Inflammatory macrophage treated with lipopolysaccharide for 1 hour (primary cell): ENCODE measurements at places on chromosomes 12 and 14.

GRCh38 chr12:70643939-70644338, 6.7 kb upstream of the PTPRB start:
- DNase-seq = no peak

DNA sequence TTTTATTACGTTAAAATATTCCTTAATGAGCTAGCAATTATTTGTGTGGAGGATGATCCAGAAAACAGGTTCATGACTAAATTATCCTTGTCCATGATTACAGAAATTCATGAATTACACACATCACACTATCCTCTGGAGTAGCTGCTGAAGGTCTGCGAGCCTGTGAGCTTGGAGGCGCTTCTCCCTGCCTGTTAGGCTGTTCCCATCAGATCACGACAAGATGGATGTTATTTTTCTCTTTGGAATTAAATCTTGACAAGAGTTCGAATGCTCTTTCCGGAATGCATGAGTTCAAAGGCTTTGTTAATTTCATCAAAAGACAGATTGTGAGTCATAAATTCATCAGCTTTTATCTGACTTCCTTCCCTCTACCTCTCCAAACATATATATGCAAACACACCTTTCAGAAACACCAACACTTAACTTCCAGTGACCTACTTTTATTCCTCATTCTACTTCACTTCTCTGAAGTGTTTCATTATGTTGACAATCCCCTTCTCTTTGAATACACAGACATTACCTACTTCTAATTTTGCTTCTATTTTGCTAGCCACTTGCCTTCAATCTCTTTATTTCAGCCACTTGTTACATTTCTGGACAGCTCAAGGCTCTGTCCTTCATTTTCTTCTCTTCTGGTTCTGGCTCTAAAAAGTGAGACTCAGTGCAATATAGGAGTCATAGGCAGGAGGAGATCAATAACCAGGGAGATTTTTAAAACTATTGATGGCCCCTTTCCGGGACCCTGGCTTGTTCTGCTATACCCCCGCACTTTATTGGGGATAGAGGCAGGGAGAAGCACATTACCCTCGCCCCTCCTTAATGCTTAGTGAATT, 274.6 kb downstream of the BTG1 start:
- no peak for DNase-seq

GRCh38 chr12:8913702-8914032, 642 bp upstream of the PHC1 start:
- no peak for DNase-seq

DNA sequence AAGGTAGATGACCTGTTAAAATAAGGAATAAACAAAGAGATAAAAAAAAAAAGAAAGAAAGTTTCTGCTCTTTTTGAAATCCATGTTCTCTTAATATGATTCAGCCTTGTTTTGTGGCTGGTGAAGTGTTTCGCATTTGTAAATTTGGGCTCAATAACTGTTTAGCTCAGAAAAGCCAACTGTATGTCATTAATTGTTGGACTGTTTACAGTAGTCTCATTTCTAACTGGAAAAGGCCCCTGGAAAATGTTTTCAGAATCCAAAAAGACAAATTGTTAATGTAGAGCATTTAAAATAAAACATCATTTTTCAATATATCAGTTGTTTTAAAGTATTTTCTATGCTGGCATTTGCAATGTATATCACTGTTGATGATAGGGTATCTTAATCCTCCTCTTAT, 47.4 kb upstream of the DYRK2 start:
- DNase-seq = no peak

DNA sequence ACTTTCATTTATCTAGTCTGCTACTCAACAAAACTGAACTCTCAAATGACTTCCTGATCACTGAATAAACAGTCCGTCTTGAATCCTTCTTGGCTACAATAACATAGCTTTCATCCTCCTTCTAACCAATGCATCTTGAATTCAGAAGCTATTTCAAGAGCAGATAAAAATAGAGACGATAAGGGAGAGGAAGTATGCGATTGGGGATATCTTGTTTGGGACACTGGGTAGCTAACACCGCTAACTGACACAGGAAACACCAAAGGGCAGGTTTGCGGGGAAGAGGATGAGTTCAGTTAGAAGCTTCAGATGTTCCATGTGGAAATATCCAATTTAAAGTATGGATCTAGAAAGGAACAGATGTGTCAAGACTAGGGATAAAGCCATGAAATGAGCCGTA, 102.5 kb downstream of the SLC41A2 start:
- DNase-seq = no peak

DNA sequence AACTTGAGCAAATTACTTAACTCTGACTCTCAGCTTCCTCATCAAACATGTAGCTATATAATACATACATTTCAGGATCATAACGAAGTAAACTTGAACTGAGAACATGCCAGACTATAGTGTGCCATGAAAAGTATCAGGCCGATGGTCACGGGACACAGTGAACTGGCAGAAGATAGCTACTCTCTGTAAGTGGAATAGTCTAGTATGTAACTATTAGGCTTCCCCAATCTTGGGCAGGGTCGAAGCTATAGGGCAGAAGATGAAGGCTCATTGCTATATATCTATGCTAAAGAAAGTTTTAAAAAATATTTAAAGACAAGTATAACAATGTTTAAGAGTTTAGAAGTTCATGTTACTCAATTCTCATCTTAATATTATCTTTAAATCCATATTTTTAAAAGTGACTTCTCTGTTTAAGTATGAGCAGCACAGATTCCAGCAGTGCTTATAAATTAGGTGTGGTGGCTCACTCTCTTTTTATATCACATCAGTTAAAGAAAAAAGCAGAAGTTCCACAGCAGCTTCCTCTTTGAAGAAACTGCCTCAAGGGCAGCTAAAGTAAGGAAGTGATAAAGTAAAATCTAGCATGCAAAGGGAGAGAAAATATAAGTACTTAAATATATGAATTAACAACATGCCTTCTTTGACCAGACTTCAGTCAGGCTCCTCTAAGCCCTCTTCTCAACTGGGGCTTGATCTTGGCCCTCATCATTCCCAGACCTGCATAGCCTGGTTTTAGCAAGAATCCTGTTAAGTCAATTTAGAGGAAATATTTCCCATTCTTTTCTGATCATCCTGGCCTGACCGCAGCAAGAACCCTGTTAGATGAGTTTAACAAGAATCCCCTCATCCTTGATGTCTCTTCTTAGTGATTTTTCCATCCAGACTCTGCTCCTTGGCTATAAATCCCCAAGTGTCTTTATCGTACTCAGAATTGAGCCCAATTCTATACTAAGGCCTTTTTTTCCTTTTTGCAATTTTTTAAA, 8.4 kb upstream of the GLIPR1 start:
- peak; percentile 78 for DNase-seq

DNA sequence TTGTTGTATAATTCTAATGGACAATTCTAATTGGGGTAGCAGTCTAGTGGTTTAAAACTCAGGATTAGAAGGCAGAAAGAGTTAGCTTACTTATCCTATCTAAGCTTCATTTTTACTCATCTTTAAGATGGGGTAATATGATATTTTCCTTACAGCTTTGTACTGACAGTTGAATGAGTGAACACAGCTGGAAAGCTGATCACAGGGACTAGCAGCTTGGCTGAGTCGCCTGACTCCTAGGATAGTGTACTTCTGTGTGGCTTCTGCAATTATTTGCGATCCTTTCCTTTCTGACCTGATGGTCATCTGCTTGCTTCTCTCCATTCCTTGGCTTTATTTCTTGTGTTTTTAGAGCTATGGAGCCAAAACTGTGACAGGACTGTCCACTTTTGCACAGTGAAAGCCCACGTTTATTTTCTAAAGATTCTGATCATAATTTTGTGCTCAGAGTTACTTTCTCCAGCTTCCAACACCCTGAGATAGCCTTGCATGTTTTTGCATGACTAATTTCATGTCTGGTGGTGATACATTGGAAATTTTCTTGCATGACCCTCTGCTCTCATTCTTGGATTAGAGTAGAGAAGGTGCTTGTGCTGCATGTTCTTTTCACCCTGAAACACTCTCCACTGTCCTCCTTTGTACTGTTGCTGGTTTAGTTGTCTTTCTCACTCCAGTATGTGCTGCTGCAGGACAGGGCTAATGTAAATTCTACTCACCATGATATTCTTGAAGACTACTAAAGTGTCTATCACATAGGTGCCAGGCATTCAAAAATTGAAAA, 377.0 kb upstream of the ATP2B1 start:
- no peak for DNase-seq

- peak; percentile 15 for DNase-seq
Observed at GRCh38 chr12:111842556-111843396, 748 bp downstream of the MAPKAPK5 start.

DNA sequence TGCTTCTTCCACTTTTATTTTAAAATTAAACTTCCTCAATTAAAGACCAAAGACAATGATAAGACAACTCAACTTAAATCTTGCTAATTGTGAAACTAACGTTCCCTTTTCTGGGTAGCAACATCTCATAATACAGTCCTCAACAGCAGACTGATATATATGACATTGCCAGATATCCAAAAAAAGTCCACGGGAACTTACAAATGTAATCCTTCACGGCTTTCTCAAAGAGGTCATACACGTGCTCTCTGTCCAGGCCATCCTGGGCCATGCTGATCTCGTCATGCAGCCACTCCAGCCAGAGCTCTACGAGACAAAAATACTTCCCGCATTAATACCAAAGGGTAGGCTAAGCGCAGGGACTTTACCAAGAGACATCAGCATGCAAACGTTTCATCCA, 13.3 kb downstream of the SART3 start:
- DNase-seq = peak; percentile 61

- no peak for DNase-seq
Observed at GRCh38 chr14:76509311-76509710, 133.4 kb downstream of the ESRRB start.

DNA sequence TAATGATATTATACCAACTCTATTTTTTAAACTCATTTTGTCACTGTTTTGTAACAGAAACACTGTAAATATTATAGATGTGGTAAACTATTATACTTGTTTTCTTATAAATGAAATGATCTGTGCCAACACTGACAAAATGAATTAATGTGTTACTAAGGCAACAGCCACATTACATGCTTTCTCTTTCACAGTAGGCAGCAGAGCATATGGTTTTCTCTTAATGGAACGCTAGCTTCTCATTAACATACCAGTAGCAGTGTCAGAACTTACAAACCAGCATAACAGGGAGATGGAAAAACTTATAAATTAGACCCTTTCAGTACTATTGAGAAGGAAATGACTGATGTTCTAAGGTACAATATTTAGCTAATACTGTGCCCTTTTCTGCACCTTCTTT, 398.8 kb downstream of the PRKD1 start:
- no peak for DNase-seq

DNA sequence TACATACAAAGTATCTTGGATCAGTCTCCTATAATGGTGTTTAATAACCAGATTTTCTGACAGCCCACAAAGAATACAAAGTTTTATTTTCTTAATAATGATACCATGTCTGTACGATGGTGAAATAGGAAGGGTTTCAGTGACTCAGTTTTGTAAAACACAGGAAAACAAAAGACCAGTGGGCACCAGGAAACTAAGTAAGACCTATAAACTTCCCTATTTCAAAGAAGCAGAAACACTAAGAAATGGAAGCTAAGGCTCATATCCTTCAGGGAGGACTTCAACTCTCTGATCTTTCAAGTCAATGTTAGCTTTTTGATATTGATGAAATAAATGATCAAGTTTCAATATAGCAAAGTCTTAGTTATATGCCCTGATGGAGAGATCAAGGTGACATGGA, 196.0 kb downstream of the DUSP6 start:
- peak; percentile 85 for DNase-seq

- DNase-seq = no peak
Observed at GRCh38 chr14:96582995-96583394, 80.8 kb downstream of the PAPOLA start.

DNA sequence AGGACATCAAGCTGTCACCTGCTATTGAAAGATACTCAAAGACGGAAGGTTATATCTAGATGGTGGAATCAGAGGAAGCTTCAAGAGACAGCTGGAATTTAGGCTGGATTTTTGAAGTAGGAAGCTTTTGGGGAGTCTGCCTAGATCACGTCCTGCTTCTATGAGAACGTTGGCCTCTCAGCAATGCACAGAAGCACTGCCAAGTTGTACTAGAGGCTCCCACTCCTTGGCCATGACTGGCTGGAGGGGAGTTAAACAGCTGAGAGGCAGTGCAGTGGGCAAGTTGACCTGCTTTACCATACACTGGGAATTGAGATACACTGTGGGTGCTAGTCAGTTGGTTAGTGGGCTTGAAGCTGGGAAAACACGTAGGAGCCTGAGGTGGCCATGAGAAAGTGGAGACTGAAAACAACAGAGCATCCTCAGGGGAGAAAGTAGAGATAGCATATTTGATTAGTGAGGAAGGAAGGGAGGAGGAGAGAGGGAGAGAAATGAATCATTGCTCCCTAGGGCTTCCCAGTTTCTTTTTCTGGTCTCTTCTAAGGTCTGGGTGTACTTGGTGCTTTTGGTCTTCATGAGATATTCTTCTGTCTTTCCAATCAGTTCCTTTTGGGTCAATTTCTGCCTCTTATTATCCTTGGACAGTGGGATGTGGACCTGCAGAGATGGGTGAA, 110.8 kb downstream of the EMP1 start:
- DNase-seq = no peak

DNA sequence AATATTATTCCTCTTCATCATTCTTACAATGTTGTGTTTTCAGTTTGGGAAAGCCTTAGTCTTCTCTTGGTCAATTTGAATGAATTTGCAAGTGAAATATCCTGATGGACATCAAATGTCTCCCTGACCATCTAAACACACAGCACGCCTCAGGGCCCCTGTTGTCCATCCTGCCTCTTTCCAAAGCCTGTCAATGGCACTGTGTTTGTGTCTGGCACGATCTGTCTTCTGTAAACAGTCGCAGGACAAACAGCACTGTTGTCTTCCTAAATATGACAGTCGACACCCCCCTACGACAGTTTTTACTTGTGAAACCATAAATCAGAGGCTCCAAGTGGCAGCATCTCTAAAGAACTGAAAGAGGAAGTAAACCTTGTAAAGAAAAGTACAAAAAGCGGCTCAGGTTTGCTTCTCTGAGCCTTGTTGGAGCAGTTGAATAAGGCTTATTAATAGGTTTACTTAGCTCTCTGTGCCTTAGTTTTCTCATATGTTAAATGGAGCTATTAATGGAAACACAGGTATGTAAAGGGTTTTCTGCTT, 285.8 kb downstream of the NRXN3 start:
- no peak for DNase-seq
